Fibroblast of skin of right quadriceps (primary cell): ENCODE measurements at places on chromosomes 4 and X.

DNA sequence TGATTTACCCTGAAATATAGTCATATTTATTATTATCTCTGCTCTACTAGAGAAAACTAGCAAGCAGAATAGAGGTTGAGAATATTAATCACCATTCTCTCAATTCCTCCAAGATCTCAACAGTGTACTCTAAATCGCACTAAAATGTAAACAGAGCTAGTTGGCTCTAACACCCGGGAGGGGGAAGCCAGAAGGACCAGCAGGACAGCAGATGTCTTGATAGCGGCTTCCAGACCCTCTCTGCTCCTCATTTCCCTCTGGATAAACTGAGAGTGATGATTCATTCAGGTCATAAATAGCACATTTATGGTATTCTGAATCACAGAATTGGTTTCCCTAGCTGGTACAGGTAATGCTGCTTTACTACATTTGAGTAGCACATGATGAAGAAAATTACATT is 82.5 kb downstream of the TBC1D9 start:
- DNase-seq: peak; percentile 79

DNA sequence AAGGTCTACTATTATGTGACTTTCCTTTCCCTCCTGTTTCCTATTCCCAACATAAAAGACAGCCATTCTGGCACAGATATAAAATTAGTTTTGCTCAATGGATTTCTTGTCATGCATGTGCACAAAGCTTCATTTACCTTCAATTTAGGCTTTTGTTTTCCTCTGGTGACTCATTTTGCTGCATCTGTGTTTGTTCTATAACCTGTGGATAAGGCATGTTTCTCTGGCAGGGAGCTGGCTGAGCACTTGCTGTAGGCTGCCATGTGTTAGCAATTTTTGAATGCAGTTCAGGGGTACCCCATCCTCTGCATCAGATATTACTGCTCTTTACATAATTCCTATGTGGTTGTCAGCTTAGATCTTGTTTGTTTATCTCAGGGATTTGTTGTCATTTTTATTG is 202.8 kb upstream of the GRID2 start:
- no peak for DNase-seq

DNA sequence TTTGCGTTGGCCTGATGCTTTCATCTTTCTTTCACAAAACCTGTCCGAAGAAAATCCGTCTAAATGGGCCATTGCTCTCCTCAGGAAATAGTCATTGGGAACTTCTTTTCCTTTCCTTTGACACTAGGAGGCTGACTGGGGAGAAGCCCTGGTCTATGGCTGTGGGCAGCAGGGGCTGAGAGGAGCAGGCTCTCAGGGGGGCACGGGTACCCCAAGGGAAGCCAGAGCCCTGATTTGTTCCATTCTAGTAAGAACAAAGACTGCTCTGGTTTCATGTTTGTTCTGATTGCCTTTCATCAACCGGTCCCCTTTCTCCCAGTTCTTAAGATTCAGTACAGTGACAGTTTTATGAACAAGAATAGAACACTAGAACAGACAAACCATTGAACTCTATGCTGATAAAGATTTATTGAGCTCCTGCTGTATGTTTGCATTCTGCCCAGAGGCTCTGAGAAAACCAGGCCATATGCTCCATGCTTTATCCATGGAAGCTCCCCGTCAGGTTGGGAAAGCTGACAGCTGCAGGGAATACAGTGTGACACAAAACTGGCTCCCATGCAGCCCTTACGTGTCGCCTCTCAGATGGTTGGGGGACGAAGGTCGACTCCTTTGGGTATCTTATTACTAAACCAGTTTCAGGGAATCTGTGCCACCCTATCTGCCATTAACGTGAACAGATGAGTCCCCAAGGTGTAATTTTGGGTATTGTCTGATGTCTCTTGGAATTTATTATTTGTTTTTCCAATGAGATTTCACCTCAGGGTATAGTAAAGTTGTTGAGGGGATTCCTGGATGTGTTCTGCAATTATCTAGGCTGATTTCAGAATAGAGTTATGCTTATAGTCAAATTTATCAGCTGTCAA is 72.4 kb upstream of the MSANTD1 start:
- DNase-seq: no peak

- no peak for DNase-seq
These were observed 147.8 kb upstream of the ZIC3 start for GRCh38 chrX:137418086-137418485.

DNA sequence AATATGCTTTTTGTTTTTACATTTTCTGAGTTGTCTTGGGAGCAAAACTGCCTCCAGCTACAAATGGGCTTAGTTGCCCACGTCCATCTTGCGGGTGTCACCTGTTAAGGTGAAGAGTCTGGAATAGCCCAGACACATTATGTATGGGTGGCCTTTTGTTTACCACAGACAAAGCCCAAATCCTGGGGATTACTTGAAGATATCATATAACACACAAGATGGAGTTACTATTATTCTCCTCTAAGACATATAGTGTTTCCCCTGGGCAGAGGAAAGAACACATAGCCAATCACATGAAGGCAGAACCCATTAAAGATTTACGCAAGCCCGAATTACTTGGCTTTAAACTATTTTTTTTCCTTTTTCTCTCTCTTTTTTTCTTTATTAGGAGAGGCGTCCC is 625.6 kb upstream of the FAM241A start:
- DNase-seq: no peak

- DNase-seq: peak; percentile 85
These were observed 8.1 kb upstream of the SMS start for GRCh38 chrX:21932292-21933002.

DNA sequence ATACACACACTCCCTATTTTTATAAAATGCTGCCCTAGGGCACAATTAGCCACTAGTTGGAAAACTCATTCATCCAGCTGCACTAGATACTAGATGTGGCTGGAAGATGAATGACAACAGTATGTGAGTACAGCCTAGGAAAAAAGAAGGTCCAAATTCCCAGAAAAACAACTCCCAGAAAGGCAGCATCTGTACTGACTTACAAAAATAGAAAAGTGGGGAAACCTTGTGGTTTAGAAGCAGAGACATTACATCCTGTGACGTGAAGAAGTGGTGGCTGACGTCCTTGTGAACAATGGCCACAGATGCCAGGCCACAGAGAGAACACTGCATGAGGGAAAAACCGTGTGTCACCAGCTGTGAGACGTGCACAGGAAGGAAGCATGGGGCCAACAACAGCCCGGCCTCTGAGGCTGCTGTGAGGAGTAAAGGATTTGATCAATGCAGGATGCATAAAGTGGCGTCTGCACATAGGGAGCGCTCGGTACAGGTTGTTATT is 81.2 kb downstream of the SPRY1 start:
- DNase-seq: peak; percentile 70

GRCh38 chrX:103061486-103061885 is 2.5 kb downstream of the BEX1 start:
- DNase-seq: no peak
